ENCODE measurements at places on chromosomes 7 and 10.

GRCh38 chr10:62376071-62377025 lies 2.2 kb downstream of the ZNF365 start:
- no peak for DNase-seq

DNA sequence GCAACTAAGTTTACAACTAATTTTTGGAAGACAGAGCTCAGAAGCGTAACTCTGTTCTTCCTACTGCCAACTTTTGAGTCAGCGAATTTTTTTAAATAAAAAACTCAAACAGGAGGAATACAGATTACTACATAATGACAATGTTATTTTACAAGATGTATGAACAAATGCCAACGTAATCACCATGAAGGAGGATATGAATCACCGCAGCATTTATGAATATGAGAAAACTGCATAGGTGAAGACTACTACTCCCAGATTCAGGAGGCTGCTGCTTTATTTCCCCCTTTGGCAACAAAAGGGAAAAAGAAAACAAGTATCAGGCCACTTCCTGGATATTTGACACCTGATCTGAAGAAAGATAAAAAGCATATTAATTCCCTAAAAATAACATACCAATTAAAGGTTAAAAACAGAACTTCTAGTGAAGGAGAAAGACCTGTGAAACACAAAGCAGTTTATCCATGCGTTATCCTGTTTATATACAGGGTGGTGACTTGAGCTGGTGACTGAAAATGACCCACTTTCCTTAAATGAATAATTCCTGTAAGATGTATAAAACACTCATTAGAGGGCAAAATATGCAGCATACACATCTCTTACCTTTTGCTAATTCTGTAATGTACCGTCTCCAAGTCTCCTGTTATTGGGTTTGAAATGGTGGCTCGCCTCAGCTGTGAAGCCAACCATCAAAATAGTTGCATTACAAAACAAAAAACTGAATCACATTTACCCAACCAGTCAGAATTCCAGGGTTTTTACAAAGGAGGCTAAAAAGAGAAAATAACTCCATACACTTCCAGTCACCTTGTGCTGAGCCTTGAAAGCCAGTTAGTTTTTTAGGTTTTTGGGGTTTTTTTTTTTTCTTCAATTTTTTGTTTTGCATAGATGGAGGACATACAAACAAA lies 52.0 kb downstream of the P4HA1 start:
- DNase-seq, result peak; percentile 83

DNA sequence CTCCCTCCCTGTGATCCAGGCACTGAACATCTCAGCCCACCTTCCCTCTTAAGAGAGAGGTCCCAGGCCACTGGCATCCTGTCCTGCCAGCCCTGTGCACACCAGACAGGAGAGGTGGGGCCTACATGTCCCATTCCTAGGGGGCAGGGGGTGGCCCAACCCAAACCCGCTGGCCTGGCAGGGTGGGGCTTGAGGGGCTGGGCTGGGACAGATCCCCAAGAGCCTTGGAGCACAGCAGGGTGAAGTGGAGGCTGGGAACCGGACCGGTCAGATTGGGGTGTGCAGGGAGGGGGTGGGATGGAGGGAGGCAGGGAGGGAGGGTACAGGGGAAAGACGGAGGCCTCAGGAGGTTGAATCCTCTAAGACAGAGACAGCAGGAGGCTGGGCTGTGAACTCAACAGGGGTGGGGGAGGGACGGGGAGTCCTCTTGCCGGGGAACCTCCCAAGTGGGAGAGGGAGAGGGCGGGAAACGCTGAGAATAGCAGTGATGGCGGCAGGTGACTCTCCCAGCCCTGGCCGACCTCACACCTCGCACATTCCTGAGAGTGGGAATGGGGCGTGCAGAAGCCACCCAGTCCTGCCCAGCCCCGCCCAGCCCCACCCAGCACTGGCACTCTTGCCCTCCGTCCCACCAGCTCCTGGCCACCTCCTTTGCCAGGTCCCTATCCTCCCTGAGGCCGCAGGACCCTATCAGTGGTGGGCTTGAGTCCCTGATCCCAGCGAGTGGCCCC lies 6.7 kb downstream of the TSC22D4 start:
- DNase-seq, result no peak

- DNase-seq, result no peak
Measured at GRCh38 chr7:8177109-8177933, 84.6 kb downstream of the ICA1 start.

GRCh38 chr7:115116773-115117715 lies 195.2 kb downstream of the MDFIC start:
- no peak for DNase-seq

- DNase-seq, result no peak
Measured at GRCh38 chr7:111126987-111127386, 36.1 kb downstream of the LRRN3 start.

GRCh38 chr10:101066146-101066895 lies 4.5 kb downstream of the KAZALD1 start:
- DNase-seq, result no peak

DNA sequence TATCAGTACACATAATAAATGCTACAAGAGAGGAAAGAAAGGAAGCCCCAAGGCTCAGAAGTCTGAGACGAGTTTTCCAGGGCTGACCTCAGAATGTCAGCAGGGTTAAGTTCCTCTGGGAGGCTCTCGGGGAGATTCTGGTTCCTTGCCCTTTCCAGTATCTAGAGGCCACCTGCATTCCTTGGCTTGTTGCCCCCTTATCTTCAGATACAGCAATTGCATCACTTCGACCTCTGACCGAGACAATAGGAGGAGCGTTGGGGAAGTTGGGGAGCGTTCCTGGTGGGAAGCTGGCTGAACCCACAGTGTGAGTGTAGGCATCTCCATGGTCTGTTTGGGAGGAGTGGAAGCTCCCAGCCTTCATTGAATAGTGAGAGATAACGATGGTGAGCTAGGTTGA lies 72.0 kb upstream of the MTPN start:
- no peak for DNase-seq

- no peak for DNase-seq
Measured at GRCh38 chr7:127933146-127933545, 98.1 kb downstream of the LRRC4 start.

- peak; percentile 67 for DNase-seq
Measured at GRCh38 chr10:91378061-91378460, 32.1 kb upstream of the HECTD2 start.

GRCh38 chr10:34666008-34666704 lies 148.9 kb downstream of the PARD3 start:
- DNase-seq, result peak; percentile 92

- no peak for DNase-seq
Measured at GRCh38 chr7:78062214-78062613, 263.6 kb downstream of the PHTF2 start.

- no peak for DNase-seq
Measured at GRCh38 chr7:7889791-7890568, 78.6 kb upstream of the GLCCI1 start.

GRCh38 chr10:62183442-62183841 lies 85.2 kb downstream of the RTKN2 start:
- DNase-seq, result no peak

DNA sequence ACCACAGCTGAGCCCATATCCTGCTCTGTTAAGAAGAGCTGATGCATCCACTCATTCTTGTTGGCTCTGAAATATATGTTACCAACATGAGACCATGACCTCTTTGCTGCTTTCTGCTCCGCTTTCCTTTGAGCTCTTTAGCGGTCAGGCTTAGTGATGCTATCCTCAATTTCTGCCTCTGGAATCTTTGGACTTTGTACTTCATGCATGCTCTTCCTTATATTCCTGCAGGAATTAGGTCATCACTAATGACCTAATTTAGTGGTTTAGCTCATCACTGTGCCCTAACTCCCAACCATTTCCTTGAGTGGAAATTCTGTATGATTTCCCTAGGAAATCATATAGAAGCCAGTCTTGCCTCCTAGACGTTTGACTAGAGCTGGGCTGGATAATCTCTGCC lies 119.5 kb downstream of the AOAH start:
- no peak for DNase-seq

- DNase-seq, result no peak
Measured at GRCh38 chr10:101386659-101387259, 32.8 kb downstream of the BTRC start.

DNA sequence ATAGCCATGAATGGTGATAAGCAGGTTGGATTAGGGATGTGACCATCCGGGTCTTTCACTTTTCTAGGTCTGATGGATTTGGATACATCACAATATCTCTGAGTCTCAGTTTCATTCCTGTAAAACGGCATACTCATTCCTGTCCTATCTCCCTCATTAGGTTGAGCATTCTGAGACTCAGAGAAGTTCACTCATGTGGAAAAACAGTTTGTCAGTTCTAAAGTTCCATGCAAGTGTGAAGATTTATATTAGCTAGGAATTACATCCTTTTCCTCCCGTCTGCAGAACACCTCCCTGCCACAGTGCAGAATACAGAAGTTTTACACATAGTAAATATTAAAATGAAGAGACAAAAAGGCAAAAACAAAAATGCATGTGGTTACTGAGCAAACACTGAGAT lies 94.2 kb upstream of the SLC25A13 start:
- no peak for DNase-seq

- DNase-seq, result no peak
Measured at GRCh38 chr7:155362380-155363145, 64.9 kb downstream of the INSIG1 start.

GRCh38 chr10:101625821-101626412 lies 37.8 kb downstream of the DPCD start:
- DNase-seq, result no peak
